GM12878 (cell line): ENCODE measurements at places on chromosomes 1 and 21. TPM values are rescaled to one million over a fixed set of nuclear protein-coding genes. Genes with fewer than 3 reads are reported as not detected.

Gene DEPDC1
- 16.8 and 16.9 TPM in 2 replicates for total RNA-seq

Gene LDLRAD1
- not detected in 2 replicates for total RNA-seq

- no peak for DNase-seq
- H3K4me1 ChIP-seq: peaks cover 3% of the 10 kb centered on the region; the same call in 1 of the 2 replicates
Measured at GRCh38 chr1:24308365-24309015, 10.7 kb upstream of the GRHL3 start.

GRCh38 chr1:62401034-62401760 is 35.7 kb upstream of the USP1 start:
- no peak for DNase-seq
- no peaks in the 10 kb centered on the region for H3K27me3 ChIP-seq
- no peak overlapping the region for H3K27ac ChIP-seq
- H3K36me3 ChIP-seq: no peaks in the 10 kb centered on the region
- no peaks in the 10 kb centered on the region for H3K4me1 ChIP-seq

DNA sequence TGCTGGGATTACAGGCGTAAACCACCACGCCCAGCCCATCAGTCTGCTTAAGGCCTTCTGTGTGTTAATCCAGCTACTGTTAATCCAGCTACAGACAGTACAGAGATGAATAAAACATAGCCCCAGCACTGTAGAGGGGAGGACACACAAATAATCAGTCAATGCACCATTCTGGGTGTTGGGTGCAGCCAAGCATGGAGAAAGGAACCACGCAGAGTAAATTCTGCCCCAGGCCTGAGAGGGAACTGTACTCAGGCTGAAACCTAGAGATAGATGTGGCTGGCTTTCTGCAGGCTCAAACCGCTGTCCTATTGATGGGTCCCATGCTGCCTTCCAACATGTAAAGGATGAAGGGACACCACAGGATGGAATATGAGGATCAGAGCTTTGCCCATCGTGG is 136.8 kb upstream of the IGSF21 start:
- H3K27me3 ChIP-seq: no peaks in the 10 kb centered on the region
- H3K27ac ChIP-seq: no peak overlapping the region
- no peaks in the 10 kb centered on the region for H3K36me3 ChIP-seq
- peaks cover 6% of the 10 kb centered on the region for H3K4me1 ChIP-seq

DNA sequence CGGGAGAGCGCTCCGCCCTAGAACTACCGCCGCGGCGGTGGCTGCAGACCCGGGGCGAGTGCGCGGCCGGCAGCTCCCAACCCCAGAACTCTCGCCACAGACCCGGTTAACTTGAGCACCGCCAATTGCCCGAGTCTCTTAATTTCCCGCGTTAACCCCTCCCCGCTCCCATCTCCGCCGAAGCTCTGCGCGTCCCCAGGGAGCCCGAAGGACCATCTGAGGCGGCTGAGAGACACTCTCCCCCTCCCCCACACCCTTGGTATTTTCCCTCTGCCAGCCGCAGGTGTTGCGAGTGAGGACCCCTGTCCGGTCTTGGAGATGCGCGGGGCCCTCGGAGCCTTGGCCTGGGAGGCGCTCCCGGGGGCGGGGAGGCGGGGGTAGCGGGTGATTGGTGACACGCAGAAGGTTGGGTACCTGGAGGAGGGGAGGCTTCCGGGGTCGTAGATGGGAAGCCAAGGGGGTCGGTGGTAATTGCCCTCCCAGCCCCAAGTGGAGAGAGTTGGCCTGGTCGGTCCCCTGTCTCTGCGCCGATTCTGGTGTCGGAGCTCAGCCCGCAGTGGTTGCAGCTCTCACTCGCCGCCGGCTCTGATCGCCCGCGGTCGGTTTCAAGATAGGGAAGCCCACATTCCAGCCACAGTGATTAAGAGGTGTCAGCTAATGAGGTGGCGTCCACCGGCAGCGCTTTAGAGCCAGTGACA is 858 bp upstream of the SUSD4 start:
- no peak overlapping the region for H3K4me3 ChIP-seq
- H3K27me3 ChIP-seq: peaks cover 12% of the 10 kb centered on the region
- H3K27ac ChIP-seq: no peak overlapping the region

DNA sequence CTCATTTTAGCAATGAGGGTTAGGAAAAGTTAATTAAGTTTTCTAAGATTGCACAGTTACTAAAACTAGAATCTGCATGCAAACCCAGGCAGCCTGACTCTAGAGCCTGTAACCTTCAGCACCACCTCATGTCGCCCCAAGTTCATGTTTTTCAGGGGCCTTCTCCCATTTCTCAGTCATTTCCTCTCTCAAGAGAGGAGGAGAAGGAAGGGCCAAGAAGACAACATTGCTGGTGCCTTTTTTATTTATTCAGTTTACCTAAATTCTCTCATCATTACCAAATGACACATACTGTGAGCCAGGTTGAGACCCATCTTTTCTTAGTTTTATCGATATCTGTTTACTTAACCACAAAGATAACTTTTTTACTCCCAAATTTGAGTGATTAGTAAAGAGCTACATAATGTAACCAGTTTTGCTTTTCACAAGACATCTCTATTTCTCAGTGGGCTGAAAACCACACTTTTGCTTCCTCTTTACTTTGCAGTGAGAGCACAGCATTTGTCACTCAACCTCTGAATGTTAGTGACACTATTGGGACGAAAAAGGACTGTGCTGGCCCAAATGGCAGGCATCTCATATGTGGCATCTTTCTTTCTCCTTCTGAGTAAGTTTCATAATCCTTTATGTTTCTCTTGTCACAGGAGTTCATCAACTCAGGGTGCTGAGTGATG is at the start of gene CD101:
TSS of gene CD101 (plus strand) at position 507 of the 674 bp plus-strand sequence. CDS start at position 565, 58 bp downstream.
- no peaks in the 10 kb centered on the region for H3K27me3 ChIP-seq
- peak within 1 kb of the TSS; percentile 6; the same call in 1 of the 2 replicates for H3K4me3 ChIP-seq
- no peaks in the 10 kb centered on the region for H3K36me3 ChIP-seq
- DNase-seq: peak; percentile 82

DNA sequence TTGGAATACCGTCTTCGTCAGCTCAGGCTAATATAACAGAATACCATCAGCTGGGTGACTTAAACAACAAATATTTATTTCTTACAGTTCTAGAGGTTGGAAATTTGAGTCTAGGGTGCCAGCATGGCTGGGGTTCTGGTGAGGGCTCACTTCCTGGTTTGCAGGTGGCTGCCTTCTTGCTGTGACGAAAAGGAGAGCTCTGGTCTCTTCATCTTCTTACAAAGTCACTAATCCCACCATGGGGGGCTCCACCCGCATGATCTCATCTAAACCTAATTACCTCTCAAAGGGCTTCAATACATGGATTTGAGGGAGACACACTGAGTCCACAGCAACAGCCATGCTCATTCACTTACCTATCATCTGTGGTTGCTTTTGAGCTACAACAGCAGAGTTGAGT is 78.3 kb downstream of the PSMG1 start:
- H3K4me3 ChIP-seq: no peak overlapping the region
- no peaks in the 10 kb centered on the region for H3K4me1 ChIP-seq
- H3K27me3 ChIP-seq: no peaks in the 10 kb centered on the region; the same call in 1 of the 2 replicates
- no peak for DNase-seq
- no peaks in the 10 kb centered on the region for H3K36me3 ChIP-seq

- peak overlapping the region; percentile 91 for H3K27ac ChIP-seq
- H3K4me3 ChIP-seq: peak overlapping the region; percentile 59
- H3K4me1 ChIP-seq: peaks cover 43% of the 10 kb centered on the region
Measured at GRCh38 chr21:44927587-44928461, 7.1 kb upstream of the ITGB2 start.

DNA sequence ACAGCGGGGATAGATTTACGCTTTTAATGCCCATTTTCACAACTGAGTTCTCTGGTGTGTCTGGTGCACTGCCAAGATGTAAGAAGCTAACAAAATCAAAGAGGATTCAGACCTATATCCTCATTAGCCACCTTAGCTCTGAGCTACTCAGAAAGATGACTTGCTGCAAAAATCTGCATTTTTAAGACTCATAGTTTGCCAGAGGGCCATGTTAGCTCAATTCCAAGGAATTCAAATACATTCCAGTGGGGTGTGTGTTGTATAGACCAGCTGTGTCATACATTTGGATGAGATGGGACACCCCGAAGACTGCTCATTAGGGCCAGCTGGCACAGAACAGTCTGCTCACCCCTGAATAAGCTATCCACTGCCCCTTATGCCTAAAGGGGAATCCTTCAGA is 8.9 kb downstream of the DENND2D start:
- peaks cover 35% of the 10 kb centered on the region for H3K4me1 ChIP-seq
- H3K27me3 ChIP-seq: no peaks in the 10 kb centered on the region
- H3K36me3 ChIP-seq: peaks cover 63% of the 10 kb centered on the region
- no peak for DNase-seq
- H3K27ac ChIP-seq: no peak overlapping the region
- H3K4me3 ChIP-seq: no peak overlapping the region

DNA sequence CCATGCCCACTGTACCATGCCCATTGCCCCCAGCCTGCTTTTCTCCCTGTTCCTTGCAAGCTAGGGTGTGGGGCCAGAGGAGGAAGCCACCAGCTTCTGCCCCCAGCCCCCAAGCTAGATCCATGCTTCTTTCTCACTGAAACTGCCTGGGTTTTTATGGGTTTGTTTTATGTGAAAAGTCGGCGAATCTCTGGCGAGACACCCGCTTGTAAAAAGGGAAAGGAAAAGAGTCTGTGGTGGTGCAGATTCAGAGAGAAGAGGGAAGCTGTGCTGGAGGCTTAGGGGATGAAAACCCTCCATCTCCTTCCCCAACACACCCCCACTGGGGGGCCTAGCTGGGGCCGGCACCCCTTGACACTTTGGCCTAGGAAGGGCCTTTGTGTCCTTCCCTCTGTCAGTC is 26.2 kb downstream of the GRHL3 start:
- H3K27me3 ChIP-seq: peaks cover 2% of the 10 kb centered on the region
- no peak overlapping the region for H3K4me3 ChIP-seq

DNA sequence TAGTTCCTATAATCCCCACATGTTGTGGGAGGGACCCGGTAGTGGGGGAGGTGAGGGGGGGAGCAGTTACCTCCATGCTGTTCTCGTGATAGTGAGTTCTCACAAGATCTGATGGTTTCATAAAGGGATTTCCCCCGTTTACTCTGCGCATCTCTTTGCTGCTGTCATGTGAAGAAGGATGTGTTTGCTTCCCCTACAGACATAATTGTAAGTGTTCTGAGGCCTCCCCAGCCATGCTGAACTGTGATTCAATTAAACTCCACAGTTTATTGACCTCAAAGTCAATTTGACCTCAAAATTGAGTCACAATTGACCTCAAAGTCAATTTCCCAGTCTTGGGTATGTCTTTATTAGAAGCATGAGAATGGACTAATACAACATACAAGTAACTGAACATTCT is 19.7 kb downstream of the DPH5 start:
- H3K4me3 ChIP-seq: no peak overlapping the region
- peaks cover 5% of the 10 kb centered on the region; the same call in 1 of the 2 replicates for H3K36me3 ChIP-seq
- H3K4me1 ChIP-seq: peaks cover 11% of the 10 kb centered on the region; the same call in 1 of the 2 replicates
- H3K27me3 ChIP-seq: no peaks in the 10 kb centered on the region
- no peak for DNase-seq

- peak overlapping the region; percentile 14; the same call in 1 of the 2 replicates for H3K27ac ChIP-seq
- H3K36me3 ChIP-seq: no peaks in the 10 kb centered on the region
- H3K4me1 ChIP-seq: peaks cover 23% of the 10 kb centered on the region
- H3K4me3 ChIP-seq: no peak overlapping the region
- H3K27me3 ChIP-seq: no peaks in the 10 kb centered on the region
Measured at GRCh38 chr1:145985502-145986439, 10.6 kb downstream of the TXNIP start.

DNA sequence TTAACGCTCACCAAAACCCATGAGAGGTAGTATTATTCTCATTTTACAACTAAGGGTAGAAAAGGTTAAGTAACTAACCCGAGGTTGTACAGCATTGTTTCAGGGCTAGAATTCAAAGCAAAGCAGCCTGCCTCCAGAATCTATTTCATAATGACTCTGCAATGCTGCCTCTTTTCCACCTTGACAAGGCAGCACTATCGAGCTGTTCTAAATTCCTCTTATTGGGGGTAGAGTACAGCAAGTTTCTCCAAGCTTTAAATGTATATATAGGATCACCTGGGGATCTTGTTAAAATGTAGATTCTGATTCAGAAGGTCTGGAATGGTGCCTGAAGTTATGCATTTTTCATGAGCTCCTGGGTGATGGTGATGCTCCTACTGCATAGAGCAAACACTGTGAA is 30.1 kb downstream of the WNT2B start:
- H3K27ac ChIP-seq: no peak overlapping the region
- no peaks in the 10 kb centered on the region for H3K4me1 ChIP-seq
- H3K36me3 ChIP-seq: no peaks in the 10 kb centered on the region
- H3K27me3 ChIP-seq: no peaks in the 10 kb centered on the region
- no peak for DNase-seq

GRCh38 chr1:226987623-226988333 is 47.7 kb downstream of the COQ8A start:
- peaks cover 2% of the 10 kb centered on the region for H3K36me3 ChIP-seq
- DNase-seq: no peak
- no peak overlapping the region for H3K27ac ChIP-seq
- H3K4me3 ChIP-seq: no peak overlapping the region

DNA sequence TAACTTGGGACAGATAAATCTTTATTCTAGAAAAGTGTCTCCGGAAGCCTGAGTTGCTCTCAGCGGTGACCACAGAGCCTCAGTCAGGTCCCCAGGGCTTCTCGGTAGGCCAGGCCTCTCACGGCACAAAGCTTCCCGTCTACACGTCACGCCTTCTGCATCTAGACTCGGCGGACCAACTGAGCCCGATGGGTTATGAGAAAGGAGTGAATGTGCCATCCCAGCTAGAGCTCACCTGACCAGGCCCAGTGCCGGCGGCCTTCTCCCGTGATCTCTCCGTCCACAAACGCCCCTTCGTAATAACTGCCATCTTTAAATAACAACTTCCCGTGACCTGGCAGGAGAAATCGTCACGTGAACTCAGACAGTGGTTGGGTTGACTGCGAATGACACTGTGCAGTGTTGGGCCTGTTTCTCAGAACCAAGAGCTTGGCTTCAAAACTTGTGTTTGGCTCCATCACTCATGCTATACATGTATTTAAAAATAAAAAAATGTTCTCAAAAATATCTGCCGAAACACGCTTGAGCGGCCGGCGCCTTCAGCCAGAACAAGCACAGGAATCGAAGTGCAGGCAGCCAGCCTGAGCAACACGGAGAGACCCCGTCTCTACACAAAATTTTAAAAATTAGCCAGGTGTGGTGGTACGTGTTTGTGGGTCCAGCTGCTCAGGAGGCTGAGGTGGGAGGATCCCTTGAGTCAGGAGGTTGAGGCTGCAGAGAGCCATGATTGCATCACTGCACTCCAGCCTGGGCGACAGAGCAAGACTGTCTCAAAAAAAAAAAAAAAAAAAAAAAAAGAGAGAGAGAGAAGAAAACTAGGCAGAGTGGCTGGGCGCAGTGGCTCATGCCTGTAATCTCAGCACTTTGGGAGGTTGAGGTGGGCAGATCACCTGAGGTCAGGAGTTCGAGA is 3.1 kb downstream of the MORN1 start:
- H3K4me3 ChIP-seq: peak overlapping the region; percentile 66
- 0 out of 2 replicates have a peak, but pooled peaks cover 2% of the 10 kb centered on the region for H3K36me3 ChIP-seq
- H3K4me1 ChIP-seq: peaks cover 39% of the 10 kb centered on the region
- no peak for DNase-seq
- no peaks in the 10 kb centered on the region for H3K27me3 ChIP-seq

GRCh38 chr21:39325458-39325857 is 12.0 kb upstream of the BRWD1 start:
- no peaks in the 10 kb centered on the region for H3K4me1 ChIP-seq
- no peaks in the 10 kb centered on the region for H3K36me3 ChIP-seq
- H3K27ac ChIP-seq: no peak overlapping the region
- no peak overlapping the region for H3K4me3 ChIP-seq
- no peaks in the 10 kb centered on the region for H3K27me3 ChIP-seq
